ENCODE measurements at places on chromosomes 13 and 19.

- DNase-seq, result no peak
Observed at GRCh38 chr19:4414800-4415321, 12.4 kb downstream of the CHAF1A start.

- DNase-seq, result no peak
Observed at GRCh38 chr13:44276061-44276460, 97.6 kb upstream of the SERP2 start.

DNA sequence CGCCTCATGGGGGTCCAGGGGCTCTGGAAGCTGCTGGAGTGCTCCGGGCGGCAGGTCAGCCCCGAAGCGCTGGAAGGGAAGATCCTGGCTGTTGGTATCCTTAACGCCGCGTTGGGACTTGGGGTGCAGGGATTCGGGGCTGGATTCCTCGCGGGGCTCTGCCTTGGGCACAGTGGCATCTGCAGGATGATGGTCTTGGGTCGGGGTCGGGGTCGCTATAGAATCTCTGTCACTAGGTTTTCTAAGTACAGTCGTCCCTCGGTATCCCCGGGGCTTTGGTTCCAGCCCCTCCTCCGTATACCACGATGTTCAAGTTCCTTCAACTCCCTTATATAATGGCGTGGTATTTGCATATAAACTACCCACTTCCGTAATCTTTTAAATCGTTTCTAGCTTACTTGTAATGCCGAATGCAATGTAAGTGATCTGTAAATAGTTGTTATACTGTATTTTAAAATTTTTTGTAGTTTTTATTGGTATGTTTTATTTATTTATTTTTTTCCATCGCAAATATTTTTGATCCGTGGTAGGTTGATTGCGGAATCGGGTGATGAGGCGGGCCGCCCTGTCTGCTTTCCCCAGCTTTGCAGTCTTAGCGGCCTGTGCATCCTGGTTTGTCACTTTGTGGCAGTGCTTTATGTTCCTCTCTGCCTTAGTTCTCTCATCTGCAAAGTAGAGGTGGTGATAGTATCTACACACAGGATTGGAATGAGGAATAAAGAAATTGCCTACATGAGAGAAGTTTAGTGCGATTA is 606 bp downstream of the ERCC5 start:
- DNase-seq, result no peak

DNA sequence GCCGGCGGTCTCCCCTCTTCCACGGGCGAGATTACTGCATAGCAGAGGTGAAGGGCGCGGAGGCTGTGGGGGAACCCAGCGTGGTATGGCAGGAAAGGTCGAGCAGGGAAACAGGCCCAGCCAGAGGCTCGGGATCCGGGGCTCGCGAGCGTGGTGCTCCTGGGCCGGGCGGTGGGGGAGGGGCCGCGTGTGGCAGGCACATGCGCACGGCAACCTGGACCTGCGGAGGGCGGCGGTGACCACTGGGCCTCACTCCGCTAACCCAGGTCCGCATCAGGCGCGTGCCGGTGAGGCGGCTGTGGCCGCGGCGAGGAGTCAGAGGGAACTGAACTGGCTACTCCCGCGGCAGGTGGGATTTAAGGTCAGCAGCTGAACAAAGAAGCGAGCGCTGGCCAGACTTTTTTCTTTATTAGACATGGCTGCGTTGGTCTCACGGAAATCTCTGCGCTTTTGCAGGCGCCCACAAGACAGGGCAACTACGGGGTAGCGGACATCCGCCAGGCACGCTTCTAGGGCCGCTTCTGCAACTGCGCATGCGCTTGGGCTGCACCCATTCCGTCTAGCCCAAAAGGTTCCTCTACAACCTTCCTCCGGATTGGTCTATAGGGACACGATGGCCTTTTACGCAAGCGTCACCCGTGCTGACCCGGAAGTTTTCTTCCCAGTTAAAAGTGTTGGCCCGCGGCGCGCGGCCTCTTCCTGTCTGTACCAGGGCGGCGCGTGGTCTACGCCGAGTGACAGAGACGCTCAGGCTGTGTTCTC is at the start of gene RPS5:
Gene RPS5, plus strand, starts transcription at position 694 of the 762 bp plus-strand sequence. CDS start 869 bp downstream, outside the sequence.
- peak; percentile 98 for DNase-seq

DNA sequence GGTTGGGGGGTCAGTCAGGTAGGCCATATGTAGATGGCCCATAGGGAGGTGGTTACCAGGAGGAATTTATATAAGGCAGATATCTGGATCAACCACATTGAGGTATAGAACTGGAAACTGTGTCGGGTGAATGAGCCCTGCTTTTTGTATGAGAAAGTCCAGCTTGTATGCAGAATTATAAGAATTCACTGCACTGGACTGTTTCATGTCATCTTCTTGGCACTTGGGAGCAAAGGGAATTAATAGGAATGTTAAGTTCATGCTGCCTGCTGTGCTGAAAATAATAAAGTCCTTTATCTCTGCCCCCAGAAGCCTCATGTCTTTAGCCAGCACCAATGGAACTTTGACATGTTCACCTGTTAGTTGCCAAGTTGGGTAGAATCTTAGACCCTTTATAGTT is 12.3 kb downstream of the BORA start:
- no peak for DNase-seq

GRCh38 chr13:45198041-45198440 is 2.8 kb downstream of the KCTD4 start:
- no peak for DNase-seq

- no peak for DNase-seq
Observed at GRCh38 chr13:95020298-95020987, 280.8 kb downstream of the ABCC4 start.

DNA sequence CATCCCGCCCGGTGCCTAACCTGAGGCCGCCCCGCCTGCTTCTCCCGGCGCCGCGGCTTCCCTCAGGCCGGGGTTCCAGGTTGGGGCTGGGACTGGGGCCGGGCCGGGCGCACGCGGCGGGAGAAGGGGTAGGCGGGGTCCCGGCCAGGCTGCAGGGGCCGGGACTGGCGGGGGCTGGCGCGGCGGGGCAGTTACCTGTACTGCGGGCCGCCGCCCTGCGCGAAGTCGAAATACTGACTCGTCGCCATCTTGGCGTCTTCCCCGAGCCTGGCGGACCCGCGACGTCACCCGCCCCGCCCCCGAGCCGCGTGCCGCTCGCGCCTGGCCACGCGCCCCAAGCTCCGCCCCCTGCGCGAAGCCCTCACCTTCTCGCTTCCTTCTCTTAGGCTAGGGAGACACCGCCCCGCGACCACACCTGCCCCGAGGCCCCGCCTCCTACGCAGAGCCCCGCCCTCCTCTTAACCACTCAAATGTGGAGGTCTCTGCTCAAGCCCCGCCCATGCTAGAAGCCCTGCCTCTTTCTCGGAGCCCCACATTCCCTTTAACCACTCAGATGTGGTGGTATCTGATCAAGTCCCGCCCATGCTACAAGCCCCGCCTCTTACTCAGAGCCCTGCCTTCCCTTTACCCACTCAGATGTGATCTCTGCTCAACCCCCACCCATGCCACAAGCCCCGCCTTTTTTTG is at the start of gene ZFR2:
Gene ZFR2, minus strand, starts transcription at position 269 of the 687 bp plus-strand sequence. Its CDS starts 21 bp downstream, at position 248.
- peak; percentile 69 for DNase-seq

GRCh38 chr19:50972795-50973376 is 3.5 kb upstream of the KLK6 start:
- no peak for DNase-seq

- DNase-seq, result peak; percentile 98
Observed at GRCh38 chr19:27971071-27971470, 1241.9 kb downstream of the UQCRFS1 start.

DNA sequence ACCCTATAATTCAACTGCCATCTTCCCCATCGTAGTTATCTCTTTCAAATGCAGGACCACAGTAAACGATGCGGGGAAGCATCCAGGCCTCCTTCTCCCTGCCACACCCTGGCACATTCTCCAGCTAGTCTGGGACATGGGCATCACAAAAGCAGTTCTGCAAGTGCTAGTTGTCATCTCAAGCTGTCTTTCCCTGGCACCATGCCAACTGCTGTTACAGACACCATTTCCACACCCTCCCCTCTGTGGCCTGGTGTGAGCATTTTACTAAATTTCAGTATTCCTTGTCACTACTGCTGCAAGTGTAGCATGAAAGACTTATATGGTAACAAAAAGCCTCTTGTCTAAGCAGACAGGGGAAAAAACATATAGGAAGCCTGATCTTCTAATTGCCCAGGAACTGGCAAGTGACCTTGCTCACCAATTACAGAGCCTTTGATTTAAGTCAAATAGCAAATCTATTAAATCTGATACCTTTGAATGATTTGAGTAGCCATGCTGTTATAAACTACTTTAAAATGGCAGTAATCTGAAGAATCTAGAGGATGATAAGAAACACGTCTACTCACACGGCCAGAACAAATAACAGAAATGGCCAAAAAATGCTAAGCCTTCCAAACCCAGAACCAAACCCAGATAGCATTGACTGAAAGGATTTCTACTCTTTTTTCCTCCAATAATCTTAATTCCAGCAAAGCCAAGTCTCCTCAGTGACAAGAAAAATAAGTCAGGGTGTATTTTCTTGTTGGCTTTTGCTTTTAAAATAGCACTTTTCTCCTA is 179.0 kb downstream of the NUFIP1 start:
- no peak for DNase-seq

DNA sequence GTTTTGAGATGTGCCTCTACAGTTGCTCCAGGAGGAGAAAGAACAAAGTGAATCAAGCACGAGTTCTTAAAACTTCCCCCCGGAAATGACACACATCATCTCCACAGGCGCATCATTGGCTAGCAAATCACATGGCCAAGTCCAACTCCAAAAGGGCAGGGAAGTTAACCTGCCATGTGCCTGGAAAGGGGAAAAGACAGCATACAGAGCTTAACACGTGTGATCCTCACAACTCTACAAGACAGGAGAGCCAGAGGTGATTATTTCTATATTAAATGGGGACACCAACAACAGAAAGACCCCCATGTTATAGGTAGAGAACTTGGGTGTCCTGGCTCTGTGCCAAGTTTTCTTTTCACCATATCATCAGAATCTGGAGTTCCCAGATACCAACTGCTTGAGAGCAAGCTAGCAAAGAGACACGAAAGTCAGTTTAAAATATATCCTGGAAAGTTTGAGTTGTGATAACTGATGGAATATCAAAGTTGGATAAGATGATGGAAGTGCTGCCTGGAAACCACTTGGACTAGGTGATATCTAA is 871.1 kb downstream of the UQCRFS1 start:
- DNase-seq, result no peak

GRCh38 chr19:4974880-4975469 is 6.1 kb downstream of the KDM4B start:
- DNase-seq, result no peak

- DNase-seq, result peak; percentile 76
Observed at GRCh38 chr13:96822895-96823294, 171.4 kb downstream of the OXGR1 start.

- peak; percentile 87 for DNase-seq
Observed at GRCh38 chr13:26929971-26930730, 169.6 kb upstream of the GPR12 start.

- DNase-seq, result peak; percentile 38
Observed at GRCh38 chr13:112252804-112253590, 123.2 kb upstream of the SPACA7 start.

DNA sequence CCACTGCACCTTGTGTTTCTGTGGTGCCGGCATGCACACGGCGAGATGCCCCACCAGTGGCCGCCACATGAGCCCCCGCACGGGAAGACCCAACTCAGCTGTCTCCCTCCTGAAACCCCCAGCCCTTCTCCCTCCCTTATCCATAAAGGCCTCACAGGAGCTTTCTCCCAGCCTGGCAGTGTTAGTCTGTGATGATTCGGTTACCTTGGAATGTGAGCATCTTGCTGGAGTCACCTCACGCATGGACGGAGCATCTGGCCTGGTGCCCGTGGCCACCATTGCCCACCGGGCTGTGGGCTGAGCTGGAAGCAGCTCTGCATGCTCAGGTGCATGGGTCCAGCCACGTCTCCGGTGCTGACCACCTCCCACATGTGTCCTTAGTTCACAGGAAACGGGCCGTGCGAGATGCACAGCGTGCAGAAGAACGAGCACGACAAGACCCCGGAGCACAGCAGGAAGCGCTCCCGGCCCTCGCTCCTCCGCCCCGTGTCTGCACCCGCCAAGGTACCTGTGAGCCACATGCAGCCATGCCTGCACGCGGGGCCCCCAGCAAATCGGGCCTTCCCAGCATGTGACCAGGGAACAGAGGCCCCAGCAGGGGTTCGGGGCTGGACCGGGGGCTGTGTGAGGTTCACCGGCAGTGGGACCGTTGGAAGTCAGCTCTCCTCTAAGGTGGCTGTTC is 22.0 kb downstream of the SIN3B start:
- DNase-seq, result no peak

- peak; percentile 86 for DNase-seq
Observed at GRCh38 chr19:45496349-45496953, 396 bp downstream of the RTN2 start.

GRCh38 chr13:102049853-102050252 is 352.0 kb downstream of the FGF14 start:
- no peak for DNase-seq

- DNase-seq, result no peak
Observed at GRCh38 chr19:47057328-47057727, 8.9 kb upstream of the TMEM160 start.

- DNase-seq, result peak; percentile 83
Observed at GRCh38 chr19:2270423-2271233, 11.3 kb downstream of the PEAK3 start.

DNA sequence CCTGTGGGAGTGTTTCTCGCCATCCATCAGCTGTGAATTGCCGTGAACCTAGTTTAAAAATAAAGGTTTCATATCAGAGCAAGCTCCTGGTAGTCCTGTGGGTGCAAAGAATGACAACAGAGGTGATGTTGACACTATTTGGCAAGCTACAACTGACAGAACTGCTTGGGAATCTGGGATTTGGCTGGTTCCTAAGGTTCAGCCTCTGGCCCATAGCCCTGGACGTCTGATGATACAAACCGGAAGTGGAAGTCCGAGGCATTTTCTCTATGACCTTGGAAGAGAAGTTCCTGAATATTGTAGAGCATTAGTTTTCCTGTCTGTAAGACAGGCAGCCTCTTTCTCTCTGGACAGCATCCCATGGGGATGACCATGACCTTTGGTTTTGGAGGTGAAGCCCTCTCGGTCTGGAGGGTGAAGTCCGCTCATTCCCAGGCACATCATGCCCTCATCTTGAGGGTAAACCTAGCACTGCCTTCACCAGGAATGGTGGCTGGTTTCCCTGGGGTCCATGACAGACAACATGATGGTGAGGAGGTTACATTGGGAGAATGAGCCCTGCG is 29.1 kb downstream of the GATAD2A start:
- DNase-seq, result no peak

DNA sequence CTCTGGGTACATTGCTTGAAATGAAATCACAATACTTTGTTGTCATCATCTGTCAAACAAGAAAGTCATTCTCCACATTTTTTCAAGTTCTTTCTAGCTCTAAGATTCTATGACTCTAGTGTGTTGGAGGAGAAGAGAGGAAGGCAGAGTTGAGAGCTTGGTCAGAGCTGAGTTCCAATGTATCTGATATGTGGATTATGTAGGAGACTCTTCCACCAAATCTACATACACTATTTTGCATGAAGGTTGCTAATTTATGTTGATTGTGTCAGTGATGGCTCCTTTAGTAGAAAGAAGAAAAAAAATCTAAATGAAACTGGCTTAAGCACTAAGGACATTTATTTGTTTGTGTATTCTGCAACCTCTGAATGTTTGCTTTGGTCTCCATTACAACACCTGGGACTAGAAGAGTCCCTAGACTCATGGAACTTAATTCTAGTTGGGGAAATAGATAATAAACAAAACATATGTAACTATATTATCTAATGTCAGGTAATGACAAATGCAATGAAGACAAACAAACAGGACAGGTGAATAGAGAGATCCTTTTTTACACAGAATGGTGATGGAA is 691.9 kb downstream of the UQCRFS1 start:
- no peak for DNase-seq

All from islet precursor cell (in vitro differentiated cells).